ENCODE measurements at places on chromosomes 11 and 22. TPM values are rescaled to one million over a fixed set of nuclear protein-coding genes. Genes with fewer than 3 reads are reported as not detected.

GRCh38 chr11:61277186-61278000, 17.7 kb downstream of the VWCE start:
- H3K27ac ChIP-seq: no peak overlapping the region
- no peak for DNase-seq
- no peak overlapping the region for H3K4me3 ChIP-seq
- H3K27me3 ChIP-seq: no peaks in the 10 kb centered on the region

The ANO9 gene
- total RNA-seq: 11.7 TPM

- no peak overlapping the region for H3K27ac ChIP-seq
- DNase-seq: no peak
- H3K4me3 ChIP-seq: no peak overlapping the region
Measured at GRCh38 chr11:60857378-60858232, 1.9 kb upstream of the PTGDR2 start.

- H3K36me3 ChIP-seq: no peaks in the 10 kb centered on the region
- H3K27ac ChIP-seq: no peak overlapping the region
- no peak overlapping the region for H3K4me3 ChIP-seq
- H3K27me3 ChIP-seq: no peaks in the 10 kb centered on the region
- no peaks in the 10 kb centered on the region for H3K4me1 ChIP-seq
Measured at GRCh38 chr11:133029107-133029506, 503.2 kb downstream of the OPCML start.
